ENCODE measurements at places on chromosomes 12 and 14.

DNA sequence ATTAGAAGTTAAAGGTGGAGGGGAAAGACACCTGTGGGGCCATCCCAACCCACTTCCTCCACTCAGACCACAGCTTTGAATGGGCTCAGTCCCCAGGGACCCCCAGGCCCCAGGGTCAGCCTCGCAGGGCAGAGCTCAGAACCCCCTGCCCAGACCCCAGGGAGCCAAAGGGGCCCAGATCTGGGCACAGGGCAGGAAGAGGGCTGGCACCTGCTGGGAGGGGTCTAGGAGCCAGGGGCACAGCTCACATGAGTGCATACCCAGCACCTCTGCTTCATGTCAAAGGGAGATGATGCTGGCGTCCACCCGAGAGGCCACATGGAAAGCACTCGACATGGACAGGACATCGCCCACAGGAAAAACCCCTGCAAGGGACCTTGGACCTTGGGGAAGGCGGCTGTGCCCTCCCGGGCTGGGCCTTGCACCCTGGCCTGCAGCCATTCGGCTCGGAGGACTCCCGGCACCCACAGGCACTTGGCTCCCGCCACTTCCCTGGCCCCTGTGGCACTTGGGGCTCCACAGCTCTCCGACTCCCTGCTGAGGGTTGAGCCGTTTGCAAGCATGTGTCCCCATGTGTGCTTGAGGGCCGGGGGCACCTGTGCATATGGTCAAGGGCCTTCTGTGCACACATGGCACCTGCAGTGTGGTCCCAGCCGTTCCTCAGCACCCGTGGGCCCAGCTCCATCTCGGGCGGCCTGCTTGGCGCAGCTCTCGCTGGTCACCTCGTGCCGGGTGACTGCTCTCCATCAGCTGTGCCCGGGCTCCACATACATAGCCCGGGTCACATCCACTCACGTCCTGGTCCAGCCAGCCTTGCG is 7.8 kb upstream of the AMN start:
- no peak for DNase-seq

DNA sequence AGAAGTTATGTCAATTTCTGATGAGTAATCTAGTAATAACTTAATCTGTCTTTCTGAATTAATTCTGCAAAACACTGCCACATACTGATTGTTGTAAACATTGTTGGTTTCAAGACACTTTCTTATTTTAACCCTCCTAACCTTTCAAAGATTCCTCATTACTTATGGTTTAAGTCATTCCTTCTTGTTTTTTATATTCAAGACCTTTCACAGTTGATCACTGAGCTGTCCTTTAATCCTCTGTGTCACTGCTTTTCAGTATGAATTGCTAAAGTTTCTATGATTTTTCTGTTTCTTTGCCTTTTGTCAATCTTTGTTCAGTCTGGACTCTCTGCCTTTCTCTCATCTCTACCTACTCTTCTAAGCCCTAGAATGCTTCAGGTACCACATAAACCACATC is 164.7 kb downstream of the RAD51B start:
- DNase-seq, result no peak

DNA sequence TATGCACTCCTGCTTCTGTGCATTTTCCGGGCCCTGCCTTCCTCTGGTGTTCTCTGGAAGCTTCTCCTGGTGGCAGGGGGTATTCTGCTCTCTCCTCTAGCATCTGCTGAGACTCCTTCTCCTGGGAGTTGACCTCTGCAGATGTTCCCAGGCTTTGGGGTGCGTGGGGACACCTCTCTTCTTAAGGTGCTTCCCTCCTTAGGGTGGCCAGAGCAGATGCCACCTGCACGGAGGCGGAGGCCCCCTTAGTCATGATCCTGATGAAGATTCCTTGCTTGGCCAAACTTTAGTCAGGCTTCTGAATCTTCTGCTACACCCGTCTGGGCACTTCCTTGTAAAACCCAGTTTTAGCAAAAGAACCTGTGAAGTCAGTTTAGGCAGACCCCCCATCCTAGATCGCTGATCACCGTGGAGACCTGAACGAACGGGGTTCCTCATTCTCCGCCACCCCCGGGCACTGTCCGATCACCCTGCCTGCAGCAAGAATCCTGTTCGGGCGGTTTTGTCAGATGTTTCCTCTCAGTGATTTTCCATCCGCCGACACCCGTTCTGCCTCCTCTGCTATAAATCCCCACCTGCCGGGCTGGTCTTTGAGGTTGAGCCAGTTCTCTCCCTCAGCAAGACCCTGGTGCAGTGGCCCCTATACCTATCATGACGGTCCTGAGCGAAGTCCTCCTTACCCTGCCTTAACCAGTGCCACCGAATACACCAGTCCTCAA is 111.9 kb downstream of the CALM1 start:
- DNase-seq, result no peak

- no peak for DNase-seq
These were observed 91.3 kb upstream of the RTL1 start for GRCh38 chr14:100994756-100995330.

DNA sequence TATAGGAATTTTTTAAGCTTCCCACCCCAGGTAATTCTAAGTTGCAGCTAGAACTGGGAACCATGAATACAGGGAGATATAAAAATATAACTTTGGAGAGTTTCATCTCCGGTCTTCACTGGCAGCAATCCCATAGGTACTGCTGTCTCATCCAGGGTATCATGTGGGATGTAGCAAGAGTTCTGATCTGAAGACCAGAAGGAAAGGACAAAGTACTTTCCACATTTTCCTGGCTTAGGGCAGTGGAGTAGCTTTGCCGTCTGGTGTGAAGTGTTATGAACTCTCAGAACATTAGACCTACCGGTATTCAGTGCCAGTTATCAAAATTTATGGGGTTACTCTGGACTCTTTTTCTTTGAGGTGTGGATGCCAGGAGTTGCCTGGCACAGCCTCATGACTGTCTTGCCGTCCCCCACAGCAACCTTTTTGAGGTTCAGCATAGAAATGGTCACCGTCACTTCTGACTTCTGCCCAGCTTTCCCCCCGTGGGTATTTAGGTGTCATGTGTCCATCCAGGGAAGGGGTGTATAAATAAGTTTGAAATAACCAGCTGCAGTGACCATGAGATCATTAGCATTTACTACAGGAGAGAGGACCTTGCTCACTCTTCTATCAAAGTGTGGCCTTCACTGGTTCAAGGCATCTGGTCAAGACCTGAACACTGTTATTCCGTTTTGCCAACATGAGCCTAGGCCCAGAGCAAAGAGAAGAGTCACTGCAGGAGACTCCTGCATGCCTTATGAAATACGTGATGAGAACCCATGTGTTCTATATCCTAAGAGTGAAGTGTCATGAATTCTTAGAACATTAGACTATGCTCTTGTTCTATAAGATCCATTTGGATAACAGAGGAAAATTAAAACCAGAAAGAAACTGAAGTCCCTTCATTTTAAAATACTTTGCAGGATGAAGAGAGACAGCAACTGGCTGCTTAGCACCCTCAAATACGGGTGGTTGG is 22.2 kb downstream of the TMEM233 start:
- no peak for DNase-seq

DNA sequence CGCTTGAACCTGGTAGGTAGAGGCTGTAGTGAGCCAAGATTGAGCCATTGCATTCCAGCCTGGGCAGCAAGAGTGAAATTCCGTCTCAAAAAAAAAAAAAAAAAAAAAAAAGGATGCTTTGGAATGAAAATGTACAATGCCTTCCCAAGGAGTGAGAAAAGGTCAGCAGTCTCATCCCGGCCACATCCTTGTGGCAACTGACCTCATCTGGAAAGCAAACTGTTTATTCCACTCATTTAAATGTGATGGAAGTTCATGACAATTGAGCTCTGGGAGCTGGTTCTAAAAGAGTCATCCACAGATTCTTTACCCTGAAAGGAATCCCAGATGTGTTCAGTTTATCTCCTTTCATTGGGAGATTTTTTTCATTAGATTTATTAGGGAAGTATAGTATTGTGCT is 19.4 kb upstream of the LIMA1 start:
- no peak for DNase-seq

DNA sequence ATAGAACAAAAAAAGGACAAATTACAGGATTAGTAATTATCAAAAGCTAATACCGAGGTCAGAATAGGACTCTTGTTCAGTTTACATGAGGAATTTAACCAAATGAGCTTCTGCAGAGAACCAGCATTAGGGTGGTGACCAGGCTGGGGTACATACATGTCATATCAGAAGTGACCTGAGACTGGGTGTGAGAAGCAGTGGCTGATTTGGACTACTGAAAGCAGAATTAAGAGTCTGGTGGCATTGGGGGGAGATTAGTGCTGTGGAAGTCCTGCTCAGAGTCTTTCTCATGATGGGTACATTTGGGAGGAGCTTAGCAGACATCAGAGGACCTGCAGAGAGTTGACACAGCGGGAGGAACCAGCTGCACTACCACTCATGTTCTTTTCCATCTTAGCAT is 21.7 kb downstream of the TRAF3 start:
- no peak for DNase-seq

DNA sequence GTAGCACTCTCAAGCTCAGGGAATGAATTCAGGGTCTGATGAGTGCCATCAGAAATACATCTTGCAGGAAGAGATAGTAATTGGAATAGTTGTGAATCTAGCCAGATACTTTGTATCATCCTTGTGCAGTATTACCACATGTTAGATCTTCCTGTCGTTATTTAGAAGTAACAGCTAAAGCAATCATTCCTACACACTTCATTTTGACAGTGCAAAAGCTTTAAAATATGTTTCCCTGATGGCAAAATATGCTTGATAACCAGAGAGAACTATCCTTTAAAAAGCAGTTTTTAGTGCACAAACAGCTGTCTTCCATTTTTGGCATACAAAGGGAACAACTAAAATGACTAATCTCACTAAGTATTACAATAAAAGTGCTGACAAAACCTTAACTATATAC is 149.5 kb upstream of the SLC38A2 start:
- DNase-seq, result no peak
